ENCODE measurements at places on chromosomes 7 and 10.

- DNase-seq: no peak
Observed at GRCh38 chr7:80826520-80827238, 92.2 kb downstream of the SEMA3C start.

GRCh38 chr10:69464801-69465401, 13.6 kb downstream of the TSPAN15 start:
- no peak for DNase-seq

DNA sequence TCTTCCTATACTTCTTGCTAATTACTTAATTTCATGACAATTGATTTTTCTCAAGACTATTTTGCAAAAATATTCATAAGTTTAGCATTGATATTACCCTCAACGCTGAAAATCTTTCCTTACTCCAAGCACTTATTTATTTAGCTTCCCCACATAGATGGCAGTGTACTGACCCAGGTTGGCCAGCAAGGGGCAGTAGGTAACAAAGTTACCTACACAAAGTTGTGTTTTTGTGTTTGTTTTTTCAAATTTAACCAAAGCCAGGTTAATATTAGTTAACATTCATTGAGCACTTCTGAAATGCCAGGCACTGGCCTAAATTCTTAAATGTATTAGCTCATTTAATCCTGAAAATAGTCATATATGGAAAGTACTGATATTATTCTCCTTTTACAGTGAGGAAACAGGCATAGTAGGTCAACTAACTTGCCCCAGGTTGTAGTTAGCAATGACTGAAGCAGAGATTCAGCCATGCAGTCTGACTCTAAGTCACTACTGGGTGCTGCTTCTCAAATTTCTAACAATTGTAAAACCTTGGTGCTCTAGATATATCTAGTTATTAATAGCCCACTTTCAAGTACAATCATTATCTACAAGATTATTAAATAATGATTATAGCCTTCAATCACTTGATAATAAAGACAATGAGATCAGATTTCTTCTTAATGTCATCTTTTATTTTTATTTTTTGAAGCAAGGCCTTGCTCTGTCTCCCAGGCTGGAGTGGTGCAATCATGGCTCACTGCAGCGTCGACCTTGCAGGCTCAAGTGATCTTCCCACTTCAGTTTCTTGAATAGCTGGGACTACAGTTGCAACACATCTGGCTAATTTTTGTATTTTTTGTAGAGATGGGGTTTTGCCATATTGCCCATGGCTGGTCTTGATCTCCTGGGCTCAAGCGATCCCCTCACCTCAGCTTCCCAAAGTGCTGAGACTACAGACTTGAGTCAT, 5.8 kb upstream of the GGCT start:
- no peak for DNase-seq

GRCh38 chr10:103823706-103824272, 31.6 kb downstream of the SH3PXD2A start:
- DNase-seq: no peak

DNA sequence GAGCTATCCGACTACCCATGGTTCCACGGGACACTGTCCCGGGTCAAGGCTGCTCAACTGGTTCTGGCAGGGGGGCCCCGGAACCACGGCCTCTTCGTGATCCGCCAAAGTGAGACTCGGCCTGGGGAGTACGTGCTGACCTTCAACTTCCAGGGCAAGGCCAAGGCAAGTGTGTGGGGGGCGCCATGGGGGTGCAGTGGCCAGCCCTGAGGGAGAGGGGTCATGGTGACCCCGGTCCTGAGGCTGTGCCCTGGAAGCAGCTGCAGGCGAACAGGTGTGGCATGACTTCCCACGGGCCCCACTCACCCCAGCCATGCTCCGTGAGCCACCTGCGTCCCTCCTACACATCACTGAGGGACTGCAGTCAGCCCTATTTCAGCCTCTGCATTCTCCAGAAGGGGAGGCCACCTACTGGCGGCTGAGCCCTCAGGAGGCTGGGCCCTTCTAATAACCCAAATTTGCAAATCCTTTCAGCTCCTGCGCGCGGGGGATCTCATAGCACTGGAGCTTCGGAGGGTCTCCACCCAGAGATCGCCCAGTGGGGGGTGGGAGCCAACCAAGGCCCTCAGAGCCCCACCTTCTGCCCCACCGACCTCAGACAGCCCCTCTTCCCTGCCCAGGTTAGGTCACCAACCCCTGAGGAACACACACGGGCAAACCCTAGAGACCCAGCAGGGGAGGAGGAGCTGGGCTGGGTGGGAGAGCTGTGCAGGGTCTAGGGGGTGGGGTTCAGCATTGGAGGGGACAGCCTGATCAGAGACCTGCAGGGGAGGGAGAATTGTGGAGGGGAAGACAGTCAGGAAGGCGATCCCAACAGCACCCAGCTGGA, 30.8 kb downstream of the SH2B2 start:
- DNase-seq: no peak

- no peak for DNase-seq
Observed at GRCh38 chr10:118922226-118922625, 107.3 kb upstream of the NANOS1 start.

DNA sequence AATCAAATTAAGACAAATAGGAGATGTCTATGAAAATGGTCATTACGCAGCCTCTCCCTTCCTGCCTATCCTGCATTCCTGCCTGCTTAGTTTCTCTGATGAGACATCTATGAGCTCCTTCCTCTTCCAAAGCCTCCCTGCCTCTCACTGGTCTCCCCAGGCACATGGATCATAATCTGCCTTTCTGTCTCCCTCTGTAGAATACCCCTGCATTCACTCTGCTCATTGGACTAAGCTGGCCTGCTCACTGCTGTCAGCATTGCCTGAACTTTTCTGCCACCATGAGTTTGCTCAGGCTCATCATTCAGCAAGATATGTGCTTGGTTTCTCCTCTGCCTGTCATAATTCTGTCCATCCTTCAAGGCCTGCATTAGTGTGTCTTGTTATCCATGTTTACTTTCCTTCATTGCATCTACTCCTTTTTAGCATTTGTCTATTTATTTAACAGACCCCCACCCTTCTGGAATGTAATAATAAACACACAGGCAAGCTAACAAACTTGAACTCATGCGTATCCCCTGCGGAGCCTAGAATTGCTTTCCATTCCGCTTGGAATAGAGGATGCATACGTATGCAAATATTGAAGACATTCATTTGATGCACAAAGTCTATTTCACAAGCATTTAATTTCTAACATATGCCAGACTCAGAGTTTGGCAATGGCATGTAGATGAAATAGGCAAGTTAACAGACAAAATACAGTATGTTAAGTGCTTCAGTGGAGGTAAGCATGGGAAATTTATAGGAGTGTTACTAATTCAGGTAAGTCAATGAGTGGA, 88.3 kb downstream of the PTPRZ1 start:
- no peak for DNase-seq

- DNase-seq: no peak
Observed at GRCh38 chr7:149063476-149063875, 27.0 kb downstream of the ZNF786 start.

DNA sequence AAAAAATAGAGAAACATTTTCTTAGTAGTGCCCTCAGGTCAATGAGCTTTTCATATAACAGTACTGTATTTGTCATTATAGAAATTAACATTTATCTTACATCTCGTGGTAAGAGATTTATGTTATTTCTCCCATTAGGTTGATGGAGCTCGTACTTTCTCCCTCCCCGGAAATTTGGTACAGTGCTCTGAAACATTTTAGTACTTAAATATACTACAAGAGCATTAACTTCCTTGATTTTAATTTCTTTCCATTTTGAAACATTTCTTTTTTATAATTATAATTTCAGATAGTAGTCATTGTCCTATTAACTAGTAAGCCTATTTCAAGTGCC, 205.4 kb downstream of the MBL2 start:
- no peak for DNase-seq

DNA sequence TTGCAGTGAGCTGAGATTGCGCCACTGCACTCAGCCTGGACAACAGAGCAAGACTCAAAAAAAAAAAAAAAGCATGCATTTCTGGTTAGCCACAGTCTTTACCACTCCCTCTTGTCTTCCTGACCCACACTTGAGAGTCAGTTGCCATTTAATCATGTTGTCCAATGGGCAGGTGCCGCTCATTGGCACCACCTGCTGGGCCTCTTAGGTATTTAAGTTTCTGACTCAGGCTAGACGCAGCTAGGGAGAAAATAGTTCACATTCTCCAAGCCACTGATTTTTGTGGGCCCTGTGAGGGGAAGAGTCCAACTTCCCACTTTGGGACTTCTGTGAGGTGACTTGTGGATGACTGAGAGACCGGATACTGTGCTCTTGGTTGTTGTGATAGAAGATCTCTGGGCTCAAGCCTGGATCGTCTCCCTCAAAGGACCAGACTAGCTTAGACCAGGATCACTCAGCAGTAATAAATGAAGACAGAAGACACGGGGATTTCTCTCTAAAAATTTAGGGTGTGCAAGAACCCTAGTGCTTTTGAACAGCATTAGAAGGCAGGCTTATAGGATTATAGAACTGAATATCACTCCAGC, 26.8 kb upstream of the SORCS3 start:
- DNase-seq: no peak

DNA sequence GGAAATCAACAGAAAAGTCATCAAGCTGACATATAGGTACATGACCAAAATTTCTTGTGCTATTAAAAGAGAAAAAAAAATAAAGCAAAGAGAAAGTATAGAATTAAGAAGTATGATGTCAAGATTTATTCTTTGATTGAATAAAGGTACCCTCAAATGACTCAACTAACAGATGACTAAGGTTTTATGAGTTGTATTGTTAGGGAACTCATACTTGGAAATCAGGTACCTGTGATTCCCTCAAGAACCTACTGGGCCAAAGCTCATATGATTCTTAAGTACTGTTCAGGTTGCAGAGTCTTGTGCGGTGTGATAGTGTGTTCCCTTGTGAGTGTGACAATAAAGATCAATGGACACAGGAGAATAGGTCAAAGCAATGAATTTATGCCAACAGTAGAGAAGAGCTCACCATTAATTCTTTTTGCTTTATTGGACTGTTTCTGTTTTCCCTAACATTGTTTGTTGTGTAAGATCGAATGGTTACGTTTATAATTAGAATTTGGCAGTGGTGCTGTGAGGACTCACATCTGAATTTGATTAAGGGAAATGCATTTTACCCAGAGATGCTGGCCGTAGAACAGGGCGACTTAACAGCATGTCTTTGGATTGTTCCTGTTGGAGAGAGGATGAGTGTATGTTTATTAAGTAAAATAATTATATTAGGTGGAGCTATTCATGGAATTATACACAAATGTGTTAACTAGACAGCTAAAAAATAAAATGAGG, 293.2 kb upstream of the SEMA3D start:
- DNase-seq: no peak

GRCh38 chr7:44114586-44115310, 8.6 kb downstream of the POLD2 start:
- no peak for DNase-seq
